ENCODE measurements at places on chromosomes 13 and 19. TPM values are rescaled to one million over a fixed set of nuclear protein-coding genes. Genes with fewer than 3 reads are reported as not detected.

The OSCAR gene
- 0.32 TPM for polyA plus RNA-seq

The KCNN4 gene
- polyA plus RNA-seq, result 10.5 TPM

DNA sequence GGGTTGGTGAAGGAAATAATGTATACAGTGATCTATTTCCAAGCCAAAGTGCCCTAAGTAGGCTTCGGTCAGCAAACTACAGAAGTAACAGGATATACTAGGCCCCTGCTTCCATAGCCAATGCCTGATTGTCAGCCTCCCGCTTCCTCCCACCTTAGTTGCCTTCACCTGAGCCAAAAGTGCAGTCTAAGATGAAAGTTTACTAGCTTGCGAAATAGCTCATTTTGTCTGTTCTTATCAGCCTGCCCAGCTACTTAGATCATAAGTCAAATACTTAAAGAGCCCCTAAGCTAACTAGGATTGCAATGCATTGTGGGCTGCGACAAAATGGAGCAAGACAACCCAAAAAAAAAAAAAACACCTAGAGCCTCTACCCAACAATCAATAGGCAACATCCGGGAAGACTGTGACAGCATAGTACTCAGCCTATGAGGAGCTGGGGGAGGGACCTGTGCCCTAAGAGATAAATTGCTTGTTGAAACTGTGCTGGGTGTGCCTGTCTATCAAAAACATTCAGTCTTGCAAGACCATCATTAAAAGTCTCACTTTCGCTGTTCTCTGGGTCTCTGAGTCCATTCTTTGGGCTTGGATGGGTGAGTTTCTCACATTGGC lies 454.7 kb upstream of the TSHZ3 start:
- no peak for DNase-seq

DNA sequence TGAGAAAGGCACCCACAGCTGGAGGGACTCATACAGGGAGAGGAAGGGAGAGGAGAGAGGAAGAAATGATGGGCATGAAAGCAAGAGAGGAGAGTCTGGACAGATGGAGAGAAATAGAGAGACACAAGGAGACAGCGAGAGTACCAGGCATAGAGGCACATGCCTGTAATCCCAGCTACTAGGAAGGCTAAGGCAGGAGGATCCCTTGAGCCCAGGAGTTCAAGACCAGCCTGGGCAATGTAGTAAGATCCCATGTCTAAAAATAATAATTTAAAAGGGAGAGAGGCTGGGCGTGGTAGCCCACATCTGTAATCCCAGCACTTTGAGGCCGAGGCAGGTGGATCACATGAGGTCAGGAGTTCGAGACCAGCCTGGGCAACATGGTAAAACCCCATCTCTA lies 9.3 kb downstream of the UNC13A start:
- DNase-seq, result no peak

- no peak for DNase-seq
Measured at GRCh38 chr19:48290401-48290770, 20.5 kb downstream of the ZNF114 start.

DNA sequence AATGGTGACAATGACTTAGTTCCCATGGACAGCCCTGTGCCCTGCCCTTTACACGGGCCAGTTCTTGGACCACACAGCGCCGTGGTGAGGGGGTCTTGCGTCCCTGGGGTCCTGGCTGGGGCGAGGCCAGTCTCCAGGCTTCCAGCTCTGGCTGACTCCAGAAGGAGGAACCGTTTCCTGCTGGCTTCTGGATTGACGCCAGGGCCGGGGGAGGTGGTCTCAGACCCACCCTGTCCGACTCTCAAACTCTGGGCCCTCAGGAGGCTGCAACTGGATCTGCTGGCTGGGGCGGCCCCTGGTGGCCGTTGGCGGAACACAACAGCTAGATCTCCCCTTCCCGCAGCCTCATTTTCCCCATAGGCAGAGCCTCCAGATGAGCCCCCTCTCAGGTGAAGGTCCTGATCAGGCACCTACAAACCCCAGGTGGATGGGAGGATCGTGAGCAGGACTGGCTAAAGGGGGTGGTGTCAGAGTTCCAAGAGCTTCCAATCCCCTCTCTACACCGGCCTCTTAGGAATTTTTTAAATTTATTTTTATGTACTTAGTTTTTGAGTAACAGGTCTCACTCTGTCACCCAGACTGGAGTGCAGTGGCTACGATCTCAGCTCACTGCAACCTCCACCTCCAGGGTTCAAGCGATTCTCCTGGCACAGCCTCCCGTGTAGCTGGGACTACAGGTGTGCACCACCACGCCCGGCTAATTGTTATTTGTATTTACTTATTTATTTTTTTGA lies 8.0 kb downstream of the CCDC194 start:
- no peak for DNase-seq

DNA sequence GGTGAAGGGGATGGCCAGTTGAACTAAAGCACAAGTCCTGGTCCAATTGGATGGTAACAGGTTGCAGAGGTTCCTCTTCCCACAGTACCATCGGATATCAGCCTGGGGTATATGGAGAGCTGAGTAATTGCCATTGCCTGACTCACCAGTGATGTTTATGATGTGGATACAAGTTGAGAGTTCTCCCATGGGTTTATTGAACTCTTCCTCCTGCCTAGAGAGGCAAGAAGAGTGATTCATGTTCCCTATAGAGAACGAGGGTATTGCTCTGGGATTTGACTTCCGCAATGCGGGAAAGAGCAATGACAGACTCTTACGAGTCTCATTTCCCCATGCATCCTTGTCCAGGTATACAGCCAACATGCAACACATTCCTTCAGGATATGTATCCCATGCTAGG lies 111.3 kb upstream of the PCDH9 start:
- DNase-seq, result no peak
